Kasumi-1 (cell line): ENCODE measurements at places on chromosomes 5 and 9.
A peak's percentile ranks its signal among the peaks of the same experiment; 100 is the strongest.

DNA sequence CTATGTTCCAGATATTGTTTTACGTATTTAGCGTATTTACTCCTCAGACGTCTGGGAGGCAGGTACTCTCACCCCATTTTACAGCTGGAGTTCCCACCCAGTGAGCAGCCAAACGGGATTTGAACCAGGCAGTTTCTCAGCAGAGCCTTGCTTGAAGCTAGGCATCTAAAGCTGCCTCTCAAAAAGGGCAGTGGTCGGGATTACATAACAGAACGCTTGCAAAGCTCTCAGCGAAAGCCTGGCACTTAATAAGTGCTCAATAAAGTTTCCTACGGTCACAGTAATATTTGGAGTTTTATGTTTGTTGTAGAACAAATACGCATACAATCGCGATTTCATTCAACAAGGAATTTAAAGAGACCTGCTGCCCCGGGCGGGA, 286 bp upstream of the BSPRY start:
- peak; percentile 9 for DNase-seq

DNA sequence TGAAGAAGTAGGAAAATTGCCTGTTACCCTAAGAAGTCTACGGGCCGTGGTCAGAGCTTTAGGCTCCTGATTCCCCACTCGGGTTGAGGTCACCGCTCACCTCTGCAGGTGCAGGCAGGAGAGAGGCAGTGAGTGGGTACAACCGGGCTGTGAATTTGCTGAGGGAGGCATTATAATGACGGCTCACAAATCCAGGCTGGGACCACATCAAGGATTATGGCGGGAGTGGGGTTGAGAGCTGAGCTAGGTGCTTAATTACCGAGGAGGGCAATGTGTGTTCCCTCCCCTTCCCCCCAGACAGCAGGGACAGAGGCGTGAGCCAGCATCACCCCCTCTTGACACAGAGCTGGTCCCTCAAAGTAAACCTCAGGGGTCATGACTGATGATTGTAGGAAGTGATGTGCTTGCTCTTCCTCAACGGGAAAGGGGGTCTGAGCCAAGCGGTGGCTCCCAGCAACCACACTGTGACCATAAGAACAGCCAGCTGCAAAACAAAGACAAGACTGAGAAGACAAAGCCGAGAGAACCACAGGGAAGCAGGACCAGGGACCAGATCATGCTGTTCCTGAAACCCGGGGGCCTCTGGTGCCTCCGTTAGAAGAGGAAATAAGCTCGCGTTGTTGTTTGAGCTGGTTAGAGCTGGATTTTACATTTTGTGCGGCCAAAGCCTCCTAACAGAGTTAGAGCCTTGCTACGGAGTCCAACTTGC, 77.7 kb downstream of the OLFM1 start:
- no peak for DNase-seq

GRCh38 chr5:171989276-171989675, 17.2 kb downstream of the FBXW11 start:
- DNase-seq, result no peak

DNA sequence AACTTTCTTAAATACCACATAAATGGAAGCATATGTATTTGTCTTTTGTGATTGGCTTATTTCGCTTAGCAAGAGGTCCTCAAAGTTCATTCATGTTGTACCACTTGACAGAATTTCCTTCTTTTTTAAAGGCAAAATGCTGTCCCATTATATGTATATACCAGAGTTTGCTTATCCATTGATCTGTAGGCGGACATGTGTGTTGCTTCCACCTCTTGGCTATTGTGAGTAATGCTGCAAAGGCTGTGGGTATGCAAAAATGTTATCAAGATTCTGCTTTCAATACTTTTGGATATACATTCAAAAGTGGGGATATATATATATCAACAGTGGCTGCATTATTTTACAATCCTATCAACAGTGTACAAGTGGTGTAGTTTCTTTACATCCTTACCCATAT, 271.0 kb downstream of the PRR16 start:
- no peak for DNase-seq

- DNase-seq, result peak; percentile 94
These were observed 25.8 kb upstream of the TRIM32 start for GRCh38 chr9:116661037-116661954.

DNA sequence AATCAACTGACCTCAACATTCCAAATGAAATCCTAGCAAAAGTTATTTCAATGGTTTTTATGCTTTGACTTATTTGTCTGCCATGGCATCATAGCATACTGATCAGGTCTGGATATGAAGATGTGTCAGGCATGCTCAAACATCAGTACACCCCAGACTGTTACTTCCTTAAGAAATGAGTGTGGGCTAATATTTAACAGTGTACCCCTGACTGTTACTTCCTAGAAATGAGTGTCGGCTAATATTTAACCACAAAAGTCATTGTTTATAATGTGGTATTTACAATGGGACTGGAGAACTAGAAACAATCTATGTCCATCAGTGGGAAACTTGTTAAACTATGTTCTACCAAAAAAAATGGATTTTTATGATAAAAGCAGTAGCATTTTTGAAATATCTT, 38.1 kb upstream of the HNRNPA0 start:
- no peak for DNase-seq

DNA sequence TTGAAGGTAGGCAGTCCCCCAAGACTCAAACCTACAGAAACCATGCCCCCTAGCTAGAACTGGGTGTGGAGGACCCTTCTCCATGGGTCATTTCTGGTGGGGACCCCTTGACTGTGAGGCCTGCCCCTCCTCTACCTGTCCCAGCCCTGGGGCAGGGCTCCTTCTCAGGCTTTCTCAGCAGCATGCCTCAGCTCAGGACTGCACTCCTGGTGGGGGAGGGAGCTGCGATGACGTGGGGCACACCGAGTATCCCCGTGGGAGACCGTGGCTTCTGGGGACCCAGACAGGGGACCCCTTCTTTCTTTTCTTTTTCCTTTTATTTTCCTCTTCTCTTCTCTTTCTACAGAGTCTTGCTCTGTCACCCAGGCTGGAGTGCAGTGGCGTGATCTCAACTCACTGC, 27.0 kb upstream of the PITX1 start:
- DNase-seq, result no peak

DNA sequence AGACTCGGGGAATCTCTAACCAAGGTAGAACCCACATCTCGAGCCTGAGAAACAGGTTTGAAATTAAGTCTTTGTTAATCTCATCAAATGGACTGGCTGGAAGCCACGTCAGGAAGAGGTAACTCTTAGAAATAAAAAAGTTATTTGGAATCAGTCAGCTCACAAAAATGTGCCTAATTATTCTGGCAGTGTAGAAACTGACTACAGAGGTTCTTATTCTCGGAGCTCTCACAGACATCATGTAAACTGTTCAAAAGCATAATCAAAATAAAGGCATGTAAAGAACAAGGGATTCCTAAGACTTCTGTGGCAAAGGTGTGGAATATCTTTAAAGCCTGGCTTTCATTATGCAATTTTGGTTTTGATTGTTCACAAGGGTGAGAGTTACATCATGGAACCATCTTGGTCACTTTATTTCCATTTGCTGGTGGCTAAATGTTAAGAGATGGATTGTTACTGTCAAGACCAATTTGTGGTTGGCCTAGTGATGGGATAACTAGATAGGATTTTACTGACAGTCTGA, 85.1 kb downstream of the OTULIN start:
- DNase-seq, result no peak

DNA sequence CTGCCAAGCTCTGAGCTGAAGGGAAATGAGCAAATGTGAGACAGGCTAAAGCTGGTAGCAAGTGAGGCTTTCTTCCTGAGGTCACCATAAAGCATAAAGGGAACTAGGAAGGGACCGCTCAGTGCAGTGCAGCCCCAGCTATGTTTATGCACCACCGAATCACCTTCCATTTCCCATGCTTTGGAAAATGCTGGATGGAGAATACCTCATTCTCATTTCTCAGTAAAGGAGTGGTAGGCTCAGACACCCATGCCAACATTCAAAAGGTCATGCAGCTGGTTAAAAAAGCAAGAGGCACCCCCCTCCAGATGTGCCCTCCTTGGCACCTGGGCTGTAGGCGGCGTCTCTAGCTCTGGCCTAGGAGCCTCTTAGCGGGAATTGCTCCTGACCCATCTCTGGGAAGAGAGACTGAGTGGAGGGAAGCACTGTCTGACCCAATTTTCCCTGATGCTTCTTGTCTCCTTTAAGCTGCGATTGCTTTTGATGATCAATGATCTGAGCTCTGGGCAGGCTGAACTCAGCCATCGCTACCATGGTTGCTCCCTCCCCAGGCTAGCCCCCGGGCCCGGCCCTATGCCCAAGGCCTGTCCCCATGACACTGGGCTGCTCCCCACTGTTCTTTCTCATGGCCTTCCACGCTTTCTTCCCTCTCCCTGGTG, 58.7 kb downstream of the ZNF354C start:
- no peak for DNase-seq

DNA sequence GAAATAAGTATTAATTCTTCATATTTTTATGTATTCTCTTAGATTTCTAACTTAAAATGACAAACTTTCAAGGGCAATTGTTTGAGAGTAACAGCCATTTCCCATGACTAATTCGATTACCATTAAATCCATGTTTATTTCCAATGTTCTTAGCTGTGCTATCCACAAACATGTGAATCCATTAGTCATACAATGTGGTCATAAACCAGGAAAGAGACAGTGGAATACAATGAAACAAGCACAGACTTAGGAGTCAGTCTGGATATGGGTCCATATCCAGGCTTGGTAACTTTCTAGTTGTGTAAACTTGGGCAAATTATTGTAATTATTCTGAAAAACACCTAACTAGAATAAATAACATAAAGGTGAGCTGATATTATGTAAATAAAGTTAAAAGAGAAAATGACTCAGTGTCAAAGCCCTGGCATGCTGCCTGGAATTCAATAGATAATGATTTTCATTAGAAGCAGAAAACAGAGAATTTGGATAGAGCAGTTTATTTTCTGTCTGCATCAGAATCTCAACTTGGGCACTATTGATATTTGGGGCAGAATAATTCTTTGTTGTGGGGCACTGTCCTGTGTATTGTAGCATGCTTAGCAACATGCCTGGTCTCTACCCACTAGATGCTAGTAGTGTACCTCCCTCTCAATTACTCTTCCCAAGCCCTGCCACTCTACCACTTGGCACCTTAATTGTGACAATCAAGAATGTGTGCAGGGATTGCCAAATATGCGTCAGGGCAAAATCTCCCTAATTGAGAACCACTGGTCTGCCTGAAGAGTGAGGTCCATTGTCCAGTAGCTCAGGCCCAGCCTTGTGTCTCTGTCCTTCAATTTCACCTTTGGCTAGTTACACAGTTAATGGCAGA, 44.7 kb upstream of the SLC27A6 start:
- DNase-seq, result no peak

- DNase-seq, result no peak
These were observed 79.6 kb downstream of the CYFIP2 start for GRCh38 chr5:157345485-157345884.

DNA sequence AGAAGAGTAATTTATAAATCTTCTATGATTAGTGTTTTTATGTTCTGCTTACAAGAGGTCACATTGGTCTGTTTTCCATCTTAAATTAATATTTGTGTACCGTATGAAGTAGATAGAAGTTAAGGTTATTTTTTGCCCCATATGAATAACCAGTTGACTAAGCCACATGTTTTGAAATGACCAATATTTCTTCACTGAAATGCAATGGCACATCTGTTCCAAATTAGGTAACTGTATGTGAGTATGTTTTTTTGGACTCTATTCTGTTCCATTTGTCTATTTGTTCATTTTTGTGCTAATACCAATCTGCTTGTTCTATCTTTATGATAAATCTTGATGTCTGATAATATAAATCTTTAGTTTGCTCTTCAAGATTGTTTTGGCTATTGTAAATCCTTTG, 17.7 kb downstream of the JAK2 start:
- no peak for DNase-seq

DNA sequence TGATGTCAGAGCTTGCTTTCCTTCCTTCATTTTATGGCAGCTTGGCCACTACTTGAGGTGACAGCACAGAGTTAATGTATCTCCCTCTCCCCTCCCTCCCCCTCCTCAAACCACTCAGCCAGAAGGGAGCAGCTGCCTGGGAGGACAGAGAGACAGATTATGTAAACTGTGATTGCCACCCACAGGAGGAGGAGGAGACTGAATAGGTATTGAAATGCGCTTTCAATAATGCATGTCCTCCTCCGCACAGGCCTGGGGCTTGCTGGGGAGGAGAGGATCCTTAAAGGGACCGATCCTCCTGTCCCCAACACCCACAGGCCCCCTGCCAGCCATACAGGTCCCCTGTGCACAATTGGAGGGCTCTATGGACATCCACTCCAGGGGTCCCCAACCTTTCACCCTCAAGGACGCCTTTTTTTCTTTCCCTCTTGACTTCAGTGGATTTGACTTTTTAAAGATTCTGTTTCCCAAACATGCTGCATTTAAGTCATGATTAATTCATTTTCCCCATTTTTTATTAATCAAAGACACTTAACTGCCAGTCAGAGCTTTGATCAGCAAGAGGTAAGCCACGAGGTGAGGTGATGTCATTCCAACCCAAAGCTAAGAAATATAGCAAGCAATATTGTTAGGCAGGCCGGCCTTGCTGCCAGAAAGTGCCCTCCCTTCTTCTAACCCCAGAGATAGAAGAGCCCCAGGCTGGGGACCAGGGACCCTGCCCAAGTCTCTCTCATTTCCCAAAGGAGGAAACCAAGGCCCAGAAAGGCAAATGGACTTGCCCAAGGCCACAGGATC, 47.5 kb upstream of the CPLX2 start:
- DNase-seq, result no peak

DNA sequence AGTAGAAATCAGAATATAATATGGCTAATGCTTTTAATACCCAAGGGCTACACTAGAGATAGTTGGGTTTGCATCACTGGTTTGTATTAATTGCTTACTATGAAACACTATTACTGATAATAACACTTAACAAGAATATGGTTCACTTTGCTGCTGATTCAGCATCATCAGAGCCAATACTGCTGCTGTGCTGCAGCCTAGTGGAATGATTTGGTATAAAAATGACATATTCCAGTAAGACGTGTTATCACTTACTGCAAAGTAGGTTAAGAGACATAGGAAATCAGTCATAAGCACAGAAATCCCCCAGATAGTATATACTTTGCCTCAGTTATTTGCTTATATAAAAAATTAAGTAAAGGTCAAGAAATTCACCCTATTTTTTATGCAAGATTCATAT, 2.8 kb downstream of the CDH10 start:
- peak; percentile 51 for DNase-seq

- no peak for DNase-seq
These were observed 40.4 kb upstream of the TBC1D2 start for GRCh38 chr9:98295824-98296223.

GRCh38 chr5:150587856-150588595, 52.4 kb upstream of the SYNPO start:
- DNase-seq, result no peak

DNA sequence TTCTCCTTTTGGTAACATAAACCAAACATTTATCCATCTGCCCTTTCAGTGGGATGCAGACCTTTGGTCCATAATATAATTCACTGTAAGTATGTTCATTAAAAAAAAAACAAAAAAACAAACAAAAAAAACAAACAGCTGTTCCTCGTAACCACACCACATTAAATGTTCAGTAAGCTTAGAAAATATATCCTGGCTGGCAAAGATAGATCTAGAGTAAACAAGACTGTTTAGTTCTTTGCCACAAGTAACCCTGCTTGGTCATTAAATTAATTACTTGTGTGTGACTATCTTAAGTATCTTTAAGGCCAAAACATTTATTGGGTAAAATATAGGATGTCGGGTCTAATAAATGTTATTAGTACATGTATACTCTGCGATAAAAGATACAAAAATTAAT, 1717.1 kb downstream of the EFNA5 start:
- no peak for DNase-seq
